Tibial nerve (tissue), 4 donors: ENCODE measurements at places on chromosomes 12 and 14.

DNA sequence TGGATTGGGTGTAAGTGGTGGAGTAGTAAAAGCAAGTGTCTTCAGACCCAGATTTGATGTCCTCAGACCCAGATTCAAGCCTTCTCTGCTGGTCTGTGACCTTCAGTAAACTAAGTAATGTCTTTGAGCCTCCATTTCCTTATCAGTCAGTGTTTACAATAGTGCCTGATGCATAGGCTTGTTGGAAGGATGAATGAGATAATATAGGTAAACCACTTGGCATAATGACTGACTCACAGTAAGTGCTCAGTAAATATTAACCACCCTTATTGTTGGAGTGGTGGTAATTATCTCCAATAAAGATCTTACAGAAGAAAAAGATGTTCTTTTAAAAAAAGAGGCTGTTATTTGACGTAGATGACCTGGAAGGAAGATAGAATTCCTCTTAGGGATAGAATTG lies 86.2 kb downstream of the IGF1 start:
- no peak for DNase-seq

- DNase-seq = no peak
Observed at GRCh38 chr12:130873825-130874224, 2.0 kb downstream of the RAN start.

DNA sequence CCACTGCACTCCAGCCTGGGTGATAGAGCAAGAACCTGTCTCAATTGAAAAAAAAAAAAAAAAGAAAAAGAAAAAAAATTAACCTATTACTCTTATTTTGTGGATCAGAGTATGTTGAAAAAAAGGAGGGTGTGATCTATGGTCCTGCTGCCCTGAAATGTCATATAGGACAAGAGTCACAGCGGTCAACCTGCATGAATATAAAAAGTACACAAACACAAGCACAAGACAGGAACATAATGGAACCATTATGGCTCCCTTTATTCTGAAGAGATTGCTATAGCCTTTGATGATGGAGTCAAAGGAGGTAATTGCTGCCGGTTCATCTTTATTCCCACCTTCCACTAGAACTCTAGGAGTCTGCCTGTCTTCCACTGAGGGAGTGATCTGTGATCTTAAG lies 96.9 kb downstream of the NTN4 start:
- no peak for DNase-seq

- peak; percentile 23 for DNase-seq
Observed at GRCh38 chr14:90383731-90384542, 12.9 kb upstream of the CALM1 start.

GRCh38 chr12:4700621-4701026 lies 19.6 kb upstream of the GALNT8 start:
- peak; percentile 16 for DNase-seq

DNA sequence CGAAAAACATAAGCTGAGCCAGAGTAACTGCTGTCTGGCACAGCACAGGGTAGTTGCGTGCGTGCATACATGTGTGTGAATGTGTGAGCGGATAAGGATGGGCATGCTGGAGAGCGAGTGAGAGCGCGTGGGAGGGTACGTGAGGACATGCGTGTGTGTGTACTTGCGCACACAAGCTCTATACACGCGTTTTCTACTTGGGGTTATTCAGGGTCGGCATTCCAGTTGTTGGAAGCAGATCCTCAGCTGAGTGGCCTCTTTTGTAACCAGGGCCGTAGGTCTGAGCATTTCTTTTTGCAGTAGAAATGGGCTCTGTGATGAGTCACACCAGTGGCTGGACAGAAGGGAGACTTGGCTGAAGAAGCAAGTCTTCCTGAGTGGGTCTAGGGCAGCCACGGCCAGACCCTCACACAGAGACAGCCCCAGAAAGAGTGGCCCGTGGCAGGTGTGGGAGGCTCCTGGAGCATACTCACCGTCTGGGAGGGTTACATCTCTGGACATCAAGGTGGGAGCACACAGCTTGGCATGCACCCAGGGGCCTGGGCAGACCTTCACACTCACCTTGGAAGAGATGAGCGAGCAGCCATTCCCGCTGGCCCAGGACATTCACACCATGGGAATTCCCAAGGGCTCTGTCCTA lies 78.0 kb downstream of the LRRC74A start:
- no peak for DNase-seq

- DNase-seq = no peak
Observed at GRCh38 chr14:22334627-22335026, 254.4 kb downstream of the DAD1 start.

DNA sequence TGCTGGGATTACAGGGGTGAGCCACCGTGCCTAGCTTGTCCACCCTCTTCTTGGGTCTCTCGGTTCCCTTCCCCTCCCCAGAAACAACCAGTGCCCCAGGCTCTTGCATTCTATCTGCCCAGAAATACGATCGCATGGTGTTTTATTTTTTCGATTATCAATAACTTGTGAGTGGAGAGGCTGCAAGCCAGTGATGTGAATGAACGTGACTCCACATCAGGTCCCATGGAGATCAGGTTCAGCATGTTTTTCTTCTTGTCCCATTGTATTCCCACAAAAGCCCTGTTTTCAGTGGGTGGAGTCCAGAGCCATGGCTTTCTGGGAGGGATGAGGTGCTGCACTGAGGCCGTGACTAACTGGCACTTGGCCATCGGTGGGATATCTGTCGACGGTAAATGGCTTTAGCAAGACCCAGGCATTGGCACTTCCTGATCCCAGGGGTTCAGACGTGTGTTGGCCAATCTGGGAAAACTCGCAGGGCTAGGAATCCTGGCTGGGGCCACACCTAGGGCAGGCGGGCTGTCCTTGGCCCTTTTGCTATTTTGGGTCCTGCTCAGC lies 12.7 kb upstream of the HNF1A start:
- DNase-seq = no peak

DNA sequence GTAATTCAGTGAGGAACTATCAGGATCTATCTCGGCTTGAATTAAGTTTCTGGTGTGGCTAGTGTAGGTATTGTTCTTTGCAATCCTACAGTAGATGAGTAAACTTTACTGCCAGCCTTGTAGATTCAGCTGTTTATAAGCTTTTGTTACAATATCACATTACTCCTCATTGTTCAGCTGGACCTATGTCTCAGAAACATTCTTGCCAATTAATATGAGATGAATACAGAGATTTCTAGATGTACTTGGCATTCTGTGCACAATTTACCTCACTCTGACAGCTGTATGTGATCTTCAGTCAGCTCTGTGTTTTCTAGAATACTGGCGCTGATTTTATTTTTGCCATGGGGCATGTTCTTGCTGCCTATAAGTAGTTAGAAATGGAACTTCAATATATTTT lies 55.7 kb downstream of the METTL25 start:
- DNase-seq = no peak

DNA sequence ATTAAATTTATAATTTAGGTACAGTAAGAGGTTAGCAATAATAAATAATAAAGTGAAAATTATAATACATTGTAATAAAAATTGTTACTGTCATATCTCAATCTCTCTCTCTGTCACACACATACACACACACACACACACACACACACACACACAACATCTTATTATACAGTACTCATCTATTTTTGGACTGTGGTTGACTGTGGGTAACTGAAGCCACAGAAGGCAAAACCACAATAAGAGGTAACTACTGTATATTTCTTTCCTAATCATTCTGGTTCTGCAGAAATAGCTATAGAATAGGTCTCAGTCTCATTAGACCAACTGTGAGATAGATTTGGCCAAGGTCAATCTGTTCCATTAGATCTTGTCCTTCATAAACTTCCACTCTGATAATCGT lies 33.1 kb upstream of the PTPRO start:
- DNase-seq = no peak

DNA sequence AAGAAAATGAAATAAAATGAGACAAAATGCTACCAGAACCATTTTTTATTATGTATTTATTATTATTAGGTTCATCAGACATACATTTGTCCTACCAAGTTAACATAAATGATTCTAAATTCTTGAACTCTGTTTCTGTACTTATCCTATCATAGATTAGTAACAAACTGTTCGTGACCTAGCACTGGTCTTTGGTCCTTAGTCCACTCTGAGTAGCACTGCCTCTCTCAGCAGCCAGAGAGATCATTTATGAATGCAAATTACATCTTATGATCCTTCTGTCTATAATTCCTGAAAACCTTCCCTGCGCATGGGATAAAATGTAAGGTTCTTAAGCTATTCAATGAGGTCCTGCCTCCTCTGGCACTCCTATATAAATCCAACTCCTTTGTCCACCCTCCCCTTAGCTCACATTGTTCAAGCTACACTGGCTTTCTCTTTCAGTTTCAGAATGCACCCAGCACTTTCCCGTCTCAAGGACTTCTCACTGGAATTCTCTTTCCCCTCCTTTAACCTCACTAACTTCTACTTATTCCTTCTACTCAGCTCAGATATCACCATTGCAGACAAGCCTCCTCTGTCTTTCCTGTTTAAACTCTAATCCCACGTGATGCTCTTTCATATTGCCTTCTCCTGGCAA lies 17.1 kb downstream of the PDZRN4 start:
- no peak for DNase-seq

GRCh38 chr12:132924356-132924755 lies 31.8 kb downstream of the ZNF605 start:
- no peak for DNase-seq

- no peak for DNase-seq
Observed at GRCh38 chr12:90301095-90301494, 592.5 kb upstream of the ATP2B1 start.

DNA sequence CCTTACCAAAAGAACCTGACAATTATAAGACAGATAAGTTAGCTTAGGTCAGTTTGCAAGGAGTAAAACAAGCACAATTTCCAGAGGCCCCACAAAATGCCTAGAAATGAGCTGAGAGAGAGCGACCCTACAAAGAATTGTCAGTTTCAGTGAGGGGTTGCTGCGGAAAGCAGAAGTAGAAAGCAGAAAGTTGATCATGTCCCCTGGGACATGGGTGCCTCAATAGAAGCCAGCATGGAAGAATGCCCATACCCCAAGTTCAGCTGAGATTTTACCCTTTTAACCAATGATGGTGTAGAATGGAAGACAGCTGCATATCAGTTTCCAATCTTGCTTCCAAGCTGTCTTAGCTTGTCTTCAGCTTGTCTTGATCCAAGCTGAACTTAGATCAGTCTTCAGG lies 21.8 kb upstream of the CRY1 start:
- no peak for DNase-seq

- no peak for DNase-seq
Observed at GRCh38 chr12:27260746-27261145, 16.7 kb downstream of the STK38L start.

GRCh38 chr12:87383680-87384079 lies 645.5 kb downstream of the C12orf50 start:
- no peak for DNase-seq

DNA sequence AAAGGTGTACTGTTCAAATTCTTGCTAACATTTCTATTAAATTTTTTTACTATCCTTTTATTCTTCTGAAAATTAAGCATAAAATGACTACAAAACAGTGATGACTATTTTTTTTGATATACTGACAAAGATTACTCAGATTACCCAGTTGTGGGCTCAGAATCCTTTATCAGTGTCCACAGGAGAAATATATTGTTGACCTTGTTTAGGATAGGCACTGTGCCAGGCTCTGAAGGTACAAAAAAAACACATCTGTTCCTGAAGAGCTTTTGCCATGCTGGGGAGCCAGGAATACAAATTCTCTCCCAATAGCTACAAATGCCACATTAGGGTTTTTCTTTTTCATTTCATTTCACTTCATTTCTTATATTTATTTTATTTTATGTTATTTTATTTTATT lies 26.9 kb upstream of the GCH1 start:
- no peak for DNase-seq

- no peak for DNase-seq
Observed at GRCh38 chr14:93669632-93670031, 118.7 kb downstream of the PRIMA1 start.

GRCh38 chr14:65321370-65321875 lies 91.1 kb upstream of the FUT8 start:
- no peak for DNase-seq

GRCh38 chr14:60196291-60196690 lies 31.1 kb upstream of the DHRS7 start:
- no peak for DNase-seq

DNA sequence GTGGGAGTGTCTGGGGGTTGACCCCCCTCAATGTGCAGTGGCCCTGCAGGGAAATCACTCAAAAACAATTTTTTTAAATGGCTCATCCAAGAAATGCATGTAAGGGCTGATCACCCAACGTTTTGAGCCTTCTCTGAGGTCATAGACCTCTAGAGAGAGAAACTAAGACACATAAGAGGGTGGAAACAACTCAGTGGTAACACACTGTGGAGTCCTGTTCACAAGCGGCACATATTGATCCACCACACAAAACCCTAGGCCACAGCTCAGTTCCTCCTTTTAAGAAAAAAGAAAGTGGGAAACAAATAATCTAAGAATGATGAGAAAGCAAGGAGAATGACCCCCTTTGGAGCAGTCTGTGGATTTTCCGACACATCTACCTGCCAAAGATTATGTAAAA lies 83.0 kb upstream of the METAP2 start:
- no peak for DNase-seq
